ENCODE measurements at places on chromosomes 3 and 15.

GRCh38 chr3:127079211-127079610 lies 96.3 kb downstream of the PLXNA1 start:
- DNase-seq = no peak

- peak; percentile 55 for DNase-seq
These were observed 136.0 kb upstream of the RAP2B start for GRCh38 chr3:153026026-153026425.

GRCh38 chr3:46913644-46914043 lies 36.1 kb downstream of the PTH1R start:
- peak; percentile 55 for DNase-seq

GRCh38 chr3:6088433-6088832 lies 772.5 kb upstream of the GRM7 start:
- DNase-seq = no peak

GRCh38 chr15:39585871-39586301 lies 5.0 kb downstream of the THBS1 start:
- peak; percentile 27 for DNase-seq

DNA sequence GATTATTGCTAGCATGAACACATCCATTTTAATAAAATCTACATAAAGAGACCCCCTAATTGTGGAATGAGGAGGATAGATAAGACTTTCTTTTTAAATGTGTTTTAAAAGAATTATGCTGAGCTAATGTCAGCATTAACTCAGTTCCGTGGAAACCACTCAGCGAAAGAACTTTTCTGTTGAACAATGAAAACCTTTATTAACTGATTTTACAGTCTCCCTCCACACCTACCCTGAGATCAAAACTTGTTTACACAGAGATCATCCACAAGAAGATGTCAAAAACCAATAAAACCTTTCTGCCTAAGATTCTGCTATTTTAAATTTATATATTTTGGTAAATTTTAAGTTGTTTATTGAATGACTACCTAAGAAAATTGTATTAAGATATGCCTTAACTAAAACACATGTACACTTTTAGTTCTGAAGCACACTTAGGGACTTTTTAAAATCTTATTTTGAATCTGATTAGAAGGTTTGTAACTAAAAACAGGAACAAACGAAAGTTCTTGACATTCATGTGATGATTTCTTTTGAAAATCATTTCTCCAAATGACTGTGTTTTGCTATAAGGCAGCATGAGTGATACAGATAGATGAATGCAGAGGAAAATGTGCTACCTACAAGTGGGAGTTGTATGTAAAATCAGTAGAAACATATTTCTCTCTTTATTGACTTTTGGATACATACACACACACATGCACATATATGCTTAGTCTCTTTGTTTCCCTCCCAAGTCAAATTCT lies 369.0 kb downstream of the UNC13C start:
- no peak for DNase-seq

DNA sequence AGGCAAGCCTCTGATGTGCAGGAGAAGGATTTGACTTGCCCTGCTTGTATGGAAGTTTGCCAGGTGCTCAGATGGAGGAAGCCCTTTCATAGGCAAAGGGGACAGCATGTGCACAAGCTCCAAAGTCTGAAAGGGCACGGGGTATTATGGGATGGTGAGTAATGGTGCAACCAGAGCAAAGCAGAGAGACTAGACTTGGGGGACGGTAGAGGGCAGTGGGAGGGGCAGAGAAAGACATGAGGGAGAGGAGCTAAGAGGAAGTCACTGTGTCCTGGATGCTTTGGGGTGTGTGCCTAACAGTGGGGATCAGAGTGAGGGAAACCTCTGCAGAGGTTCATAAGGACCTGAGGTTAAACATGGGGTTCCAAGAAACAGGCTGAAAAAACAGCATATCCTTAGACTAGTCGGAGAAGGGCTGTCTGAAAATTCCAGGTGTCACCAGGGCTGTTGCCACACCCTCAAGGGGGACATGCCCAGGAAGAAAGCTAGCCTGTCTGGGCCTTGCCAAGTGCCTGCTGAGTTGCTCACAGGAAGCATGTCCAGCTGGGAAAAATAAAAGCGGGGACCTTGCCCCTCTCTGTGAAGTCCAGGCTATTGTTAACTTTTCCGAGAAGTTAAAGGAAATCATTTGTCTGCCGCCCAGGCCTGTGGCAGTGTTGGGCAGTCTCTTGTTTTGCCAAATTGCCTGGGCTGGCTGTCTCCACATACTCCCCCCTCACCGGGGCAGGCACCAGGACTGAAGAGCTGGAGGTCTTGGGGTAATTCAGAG lies 47.1 kb downstream of the HRH1 start:
- DNase-seq = peak; percentile 64

GRCh38 chr15:62825191-62825590 lies 217.4 kb upstream of the TPM1 start:
- DNase-seq = no peak
